Lower leg skin (tissue), 4 donors: ENCODE measurements at places on chromosomes 11 and 22.

- peak; percentile 68 for DNase-seq
Measured at GRCh38 chr22:18152519-18152918, 2.5 kb downstream of the USP18 start.

DNA sequence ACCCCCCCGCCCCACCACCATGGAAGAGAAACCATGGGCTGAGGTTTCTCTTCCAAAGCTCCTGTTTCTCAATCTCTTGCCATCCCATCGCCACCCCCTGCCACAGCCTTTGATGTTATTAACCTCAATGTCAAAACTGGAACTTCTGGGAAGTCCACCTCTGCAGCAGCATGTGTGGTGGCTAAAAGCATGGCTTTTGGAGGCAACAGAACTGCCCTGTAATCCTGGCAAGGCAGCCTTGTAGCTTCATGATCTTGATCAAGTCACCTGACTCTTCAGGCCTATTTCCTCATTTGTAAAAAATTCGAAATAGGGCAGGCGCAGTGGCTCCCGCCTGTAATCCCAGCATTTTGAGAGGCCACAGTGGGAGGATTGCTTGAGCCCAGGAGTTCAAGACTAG is 3.5 kb upstream of the COX8A start:
- DNase-seq = no peak

DNA sequence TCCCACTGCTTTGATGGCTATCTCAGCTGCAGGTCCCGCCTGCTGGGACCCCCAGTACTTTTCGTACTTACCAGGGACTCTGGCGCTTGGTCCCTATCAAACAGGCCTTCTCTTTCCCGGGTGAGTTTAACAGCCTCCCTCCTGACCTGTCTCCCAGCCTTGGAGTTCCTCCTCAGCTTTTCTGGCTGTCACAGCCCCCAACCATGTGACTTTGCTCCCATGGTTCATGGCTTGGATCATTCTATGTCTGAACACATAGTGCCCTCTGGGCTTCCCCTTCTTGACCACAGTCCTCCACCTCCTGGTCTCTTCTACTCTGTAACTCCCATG is 56.9 kb downstream of the PARVA start:
- DNase-seq = no peak

DNA sequence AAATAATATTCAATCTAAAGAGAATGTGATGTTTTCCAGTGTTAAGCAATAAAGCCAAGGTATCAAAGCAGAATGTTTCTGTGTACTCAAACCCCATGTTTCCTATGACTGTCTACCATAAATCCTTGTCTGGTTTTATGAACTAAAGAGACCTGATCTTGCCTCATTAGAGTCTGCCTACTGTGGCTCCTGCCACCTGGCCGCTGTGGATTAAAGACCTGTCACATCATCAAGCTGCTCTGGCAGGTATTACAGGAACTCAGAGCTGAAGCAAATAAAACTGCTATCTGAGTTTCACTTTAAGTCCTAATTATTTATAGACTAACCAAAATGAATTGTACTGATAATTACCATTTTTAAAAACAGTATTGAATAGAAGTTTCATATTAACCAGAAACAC is 207.8 kb upstream of the CCDC90B start:
- no peak for DNase-seq

DNA sequence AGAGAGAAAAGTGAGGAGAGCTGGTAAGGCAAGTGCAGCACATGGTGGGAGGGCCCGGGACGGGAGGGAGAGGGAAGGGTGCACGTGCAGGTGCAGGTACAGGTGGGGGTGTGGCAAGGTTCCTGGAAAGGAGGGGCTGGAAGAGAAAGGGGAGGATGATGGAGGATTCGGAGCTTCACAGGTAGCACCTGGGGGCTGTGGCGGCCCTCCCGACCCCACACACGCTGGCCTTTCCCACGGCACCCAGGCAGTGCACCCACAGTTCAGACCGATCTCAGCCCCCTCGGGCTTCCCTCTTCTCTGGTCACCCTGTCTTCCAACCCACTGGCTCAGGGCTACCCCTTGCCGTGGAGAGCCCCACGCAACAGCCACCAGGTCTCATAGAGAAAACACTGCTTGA is 67.4 kb upstream of the A4GALT start:
- DNase-seq = no peak

DNA sequence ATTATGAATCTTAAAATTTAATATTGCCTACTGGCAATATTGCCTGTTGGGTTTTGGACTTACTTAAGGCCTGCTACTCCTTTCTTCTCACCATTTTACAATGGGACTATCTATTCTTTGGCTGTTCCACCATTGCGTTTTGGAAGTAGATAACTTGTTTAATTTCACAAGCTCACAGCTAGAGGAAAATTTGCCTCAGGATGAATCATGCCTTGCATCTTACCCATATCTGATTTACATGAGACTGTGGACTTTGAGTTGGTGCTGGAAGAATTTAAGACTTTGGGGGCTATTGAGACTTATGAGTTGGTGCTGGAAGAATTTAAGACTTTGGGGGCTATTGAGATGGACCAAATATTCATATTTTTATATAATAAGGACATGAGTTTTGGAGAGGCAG is 662.6 kb downstream of the METTL15 start:
- DNase-seq = no peak

DNA sequence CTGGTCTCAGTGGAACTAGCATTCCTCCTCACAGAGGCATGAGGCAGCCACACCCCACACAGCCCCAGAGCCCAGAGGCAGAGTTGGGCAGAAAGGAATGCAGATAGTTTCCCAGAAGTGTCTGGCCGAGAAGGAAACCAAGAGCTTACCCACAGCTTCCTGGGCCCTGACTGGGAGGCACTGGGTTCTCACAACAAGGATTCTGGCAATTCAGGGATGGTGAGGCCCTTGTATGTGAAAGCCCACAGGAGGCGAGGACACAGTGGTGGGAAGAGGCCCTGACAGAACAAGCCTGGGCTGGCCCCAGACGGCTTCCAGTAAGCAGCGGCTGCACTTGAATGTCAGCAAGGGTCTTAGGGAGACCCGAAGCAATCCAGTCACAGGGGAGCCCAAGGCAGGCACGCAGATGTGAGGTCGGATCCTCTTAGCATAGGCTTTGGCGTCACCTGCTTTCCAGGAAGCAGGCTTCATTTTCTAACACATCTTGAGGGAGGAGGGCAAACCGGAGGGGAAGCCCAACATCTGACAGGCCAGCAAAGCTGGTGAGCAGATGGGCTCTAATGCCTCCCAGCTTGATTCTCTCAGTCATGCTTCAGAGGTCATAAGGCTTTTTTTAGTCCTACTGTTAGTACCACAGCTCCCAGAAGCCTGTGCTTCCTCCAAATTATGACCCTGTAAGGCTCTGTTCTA is 78.3 kb upstream of the AKIP1 start:
- no peak for DNase-seq

DNA sequence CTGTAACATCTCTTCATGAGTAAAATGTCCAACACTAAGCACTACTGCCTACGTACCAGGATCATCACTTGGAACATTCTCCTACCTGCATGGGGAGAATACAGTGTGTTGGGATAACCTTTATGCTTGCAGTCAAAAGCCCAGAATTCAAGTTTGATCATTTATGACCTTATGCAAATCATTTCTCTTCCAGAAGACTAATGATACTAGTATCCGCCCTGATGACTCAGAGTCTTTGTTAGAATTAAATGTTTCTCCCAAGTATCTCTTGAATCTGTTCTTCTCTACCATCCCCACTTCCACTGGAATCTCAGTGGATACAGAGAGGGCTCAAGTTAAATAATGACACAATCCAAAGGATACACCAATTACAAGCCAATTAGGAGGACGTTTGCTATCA is 12.4 kb downstream of the MAJIN start:
- no peak for DNase-seq

- DNase-seq = no peak
Measured at GRCh38 chr11:10528121-10528520, 12.9 kb downstream of the RNF141 start.

DNA sequence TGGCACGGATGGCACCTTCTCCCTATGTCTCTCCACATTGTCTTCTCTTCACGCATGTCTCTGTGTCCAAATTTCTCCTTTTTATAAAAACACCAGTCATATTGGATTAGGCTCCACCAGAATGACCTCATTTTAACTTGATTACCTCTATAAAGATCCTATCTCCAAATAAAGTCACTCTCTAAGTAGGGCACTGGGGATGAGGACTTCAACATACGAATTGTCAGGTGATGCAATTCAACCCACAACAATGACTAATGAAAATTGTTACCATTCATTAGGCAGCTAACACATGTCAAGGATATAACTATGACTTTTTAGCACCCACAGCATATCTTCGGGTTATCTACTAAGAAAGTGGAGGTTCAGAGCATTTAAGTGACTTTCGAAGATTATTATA is 55.5 kb upstream of the USP47 start:
- no peak for DNase-seq

- DNase-seq = no peak
Measured at GRCh38 chr11:62539238-62539925, 7.2 kb downstream of the AHNAK start.

- DNase-seq = no peak
Measured at GRCh38 chr22:50317178-50317577, 9.6 kb downstream of the DENND6B start.

DNA sequence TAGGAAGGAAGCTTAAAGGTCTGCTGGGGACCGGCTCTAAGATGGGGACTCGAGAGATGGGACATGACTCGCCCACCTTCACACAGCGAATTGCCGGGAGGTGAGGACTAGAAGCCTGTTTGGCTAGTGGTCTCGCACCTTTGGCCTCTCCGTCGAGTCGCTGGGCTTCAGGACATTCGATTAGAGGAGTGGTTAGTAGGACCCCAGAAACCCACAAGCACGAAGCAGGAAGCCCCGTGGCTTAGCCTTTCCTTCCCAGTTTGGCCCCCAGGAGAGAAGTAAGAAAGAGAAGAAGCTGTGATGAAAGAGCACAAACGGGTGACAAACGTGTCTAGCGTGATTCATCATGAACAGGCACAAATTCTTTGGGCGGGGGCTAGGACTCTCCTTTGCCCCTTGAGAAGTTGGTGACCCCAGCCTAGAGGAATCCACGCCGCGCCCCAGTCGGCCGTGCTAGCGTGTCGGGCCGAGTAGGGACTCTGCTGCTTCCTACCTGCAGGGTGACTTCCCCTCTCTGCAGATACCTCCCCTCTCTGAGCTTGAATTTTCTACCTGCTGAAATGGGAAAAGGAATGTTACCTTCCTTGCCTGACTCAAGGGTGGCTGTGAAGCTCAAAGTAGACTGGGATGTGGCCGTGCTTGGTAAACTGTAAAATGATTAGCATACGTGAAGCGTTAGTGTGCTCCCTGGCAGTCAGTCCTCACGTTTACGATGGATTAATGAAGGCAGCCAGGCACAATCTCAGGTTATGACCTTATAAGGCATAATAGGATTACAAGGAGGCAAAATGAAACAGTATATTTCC is 1.1 kb upstream of the ADM start:
- peak; percentile 46 for DNase-seq

DNA sequence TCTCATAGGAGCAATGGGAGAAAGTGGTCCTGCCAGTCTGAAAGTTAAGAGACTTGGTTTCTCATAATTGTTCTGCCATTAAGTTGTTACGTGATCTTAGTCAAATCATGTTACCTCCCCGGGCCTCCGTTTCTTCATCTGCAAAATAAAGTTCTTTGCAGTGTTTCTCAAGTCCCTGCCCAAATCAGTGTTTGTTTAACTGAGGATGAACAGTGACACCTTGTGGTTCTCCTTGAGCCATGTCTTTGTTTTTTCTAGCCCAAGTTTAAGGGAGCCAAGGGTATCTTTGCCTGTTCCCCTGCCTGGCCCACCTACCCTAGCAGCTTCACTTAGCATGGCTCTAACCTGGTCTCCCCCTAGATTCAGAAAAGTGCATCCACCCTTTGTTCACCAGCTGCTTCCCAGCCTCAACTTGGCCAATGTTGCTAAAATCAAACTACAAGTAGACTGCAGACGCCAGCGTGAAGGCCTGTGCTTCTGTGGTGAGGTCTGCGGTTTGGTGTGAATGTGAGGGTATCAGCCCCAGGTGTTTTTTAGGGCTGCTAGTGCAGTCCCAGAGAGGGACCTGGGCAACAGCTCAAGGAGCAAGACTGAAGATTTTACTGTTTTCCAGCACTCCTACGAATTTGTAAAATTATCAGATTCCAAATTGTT is 35.5 kb downstream of the FZD4 start:
- DNase-seq = no peak

- no peak for DNase-seq
Measured at GRCh38 chr22:31876156-31876920, 68.0 kb upstream of the YWHAH start.

DNA sequence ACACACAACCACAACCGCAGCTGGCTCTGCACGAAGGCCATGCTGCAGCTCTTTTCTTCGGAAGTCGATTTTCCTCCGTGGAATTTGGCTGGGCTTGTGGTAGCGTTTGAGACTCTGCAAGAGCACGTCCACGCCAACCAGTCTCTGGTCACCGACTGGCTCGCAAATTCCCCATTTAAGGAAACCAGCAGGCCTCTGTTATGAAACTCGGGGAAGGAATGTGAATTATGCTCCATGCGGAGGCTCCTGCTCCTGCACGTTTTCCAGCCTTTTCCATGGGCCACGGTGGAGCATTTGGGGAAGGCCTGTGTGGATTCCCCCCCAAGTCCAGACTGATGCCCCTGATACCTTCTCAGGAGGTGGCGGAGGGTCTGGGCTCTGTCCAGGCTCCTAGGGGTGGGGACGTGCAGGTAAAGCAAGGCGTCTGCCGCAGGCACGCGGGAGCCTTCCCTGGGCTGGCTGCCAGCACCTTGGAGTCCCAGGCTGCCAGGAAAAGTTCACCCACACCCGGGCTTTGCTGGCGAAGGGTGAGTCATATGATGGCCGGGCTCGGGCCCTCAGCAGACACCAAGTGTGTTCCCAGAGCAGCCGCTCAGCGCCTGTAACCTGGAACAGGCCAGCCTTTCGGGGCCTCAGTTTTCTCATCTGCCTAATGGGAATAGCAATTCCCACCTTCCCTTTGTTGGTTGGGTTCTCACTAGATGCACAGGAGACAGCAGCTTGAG is 41.9 kb downstream of the LRP5 start:
- peak; percentile 95 for DNase-seq

DNA sequence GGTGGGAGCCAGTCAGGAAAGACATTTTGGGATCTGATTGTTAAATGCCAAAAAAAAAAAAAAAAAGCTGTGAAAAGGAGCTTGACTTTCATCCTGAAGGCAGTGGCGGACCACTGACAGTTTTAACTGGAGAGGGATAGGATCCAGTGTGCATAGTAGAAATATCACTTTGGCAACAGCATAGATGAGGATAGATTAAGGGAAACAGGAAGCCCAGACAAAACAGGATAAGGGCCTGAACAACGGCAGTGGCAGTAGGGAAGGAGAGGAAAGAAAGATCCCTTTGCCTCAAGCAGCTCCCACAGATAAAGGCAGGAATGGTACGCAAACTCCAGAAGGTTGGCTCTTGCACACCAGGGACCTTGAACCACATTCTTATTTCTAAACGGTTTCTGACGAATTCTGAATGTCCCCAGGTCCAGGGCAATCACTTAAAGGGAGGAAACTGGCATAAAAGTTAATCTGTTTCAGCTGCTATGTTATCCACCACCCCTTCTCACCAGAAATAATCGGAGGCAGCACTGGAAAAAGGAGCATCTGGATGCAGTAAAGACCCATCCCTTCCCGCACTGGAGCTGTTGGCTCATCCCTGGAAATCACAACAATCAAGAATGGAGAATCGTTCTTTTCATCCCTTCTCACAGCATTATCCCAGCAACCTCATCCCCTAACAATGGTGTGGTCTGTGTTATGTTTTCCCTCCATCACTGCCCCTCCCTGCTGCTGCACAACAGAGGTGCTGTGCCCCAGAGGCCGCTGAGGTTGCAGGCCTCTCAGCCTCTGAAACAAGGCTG is 99.1 kb downstream of the GAB2 start:
- DNase-seq = no peak

GRCh38 chr22:19122752-19123492 is 710 bp upstream of the DGCR2 start:
- DNase-seq = no peak

- no peak for DNase-seq
Measured at GRCh38 chr11:43268786-43269185, 43.0 kb upstream of the API5 start.
